ENCODE measurements at places on chromosomes 5 and 9. TPM values are rescaled to one million over a fixed set of nuclear protein-coding genes. Genes with fewer than 3 reads are reported as not detected.

Gene PCDHB6
- total RNA-seq: 3.1 TPM

DNA sequence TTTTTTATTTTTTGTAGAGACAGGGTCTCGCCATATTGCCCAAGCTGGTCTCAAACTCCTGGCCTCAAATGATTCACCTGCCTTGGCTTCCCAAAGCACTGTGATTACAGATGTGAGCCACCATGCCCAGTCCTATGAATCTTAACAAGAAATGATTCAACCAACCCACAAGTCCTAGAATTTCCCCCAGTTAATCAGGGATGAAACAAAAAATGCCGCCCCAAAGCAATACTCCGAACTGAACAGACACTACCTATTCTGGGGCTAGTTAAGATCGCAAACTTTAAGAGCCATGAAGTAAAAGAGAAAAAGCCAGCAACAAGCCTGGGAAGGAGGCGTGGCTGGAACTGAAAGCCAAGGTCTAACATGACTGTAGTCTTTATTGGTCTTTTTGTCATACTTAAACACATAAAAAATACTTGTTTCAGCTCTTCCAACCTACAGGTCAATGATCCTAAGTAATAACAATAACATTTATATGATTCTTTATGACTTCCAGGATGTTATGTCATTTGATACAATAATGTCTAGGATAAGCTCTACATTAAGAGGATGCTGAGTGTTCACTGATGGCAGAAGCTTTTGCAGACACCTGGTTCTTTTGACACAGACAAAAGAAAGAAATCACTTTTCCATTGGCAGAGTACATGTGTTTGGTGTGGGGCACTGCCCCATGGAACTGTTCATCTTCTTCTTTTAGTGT lies 361.1 kb upstream of the TLE4 start:
- DNase-seq: no peak

GRCh38 chr9:91187311-91187964 lies 174.3 kb downstream of the AUH start:
- no peak for DNase-seq

- no peak for DNase-seq
Observed at GRCh38 chr5:20609126-20609525, 621.1 kb upstream of the CDH18 start.

DNA sequence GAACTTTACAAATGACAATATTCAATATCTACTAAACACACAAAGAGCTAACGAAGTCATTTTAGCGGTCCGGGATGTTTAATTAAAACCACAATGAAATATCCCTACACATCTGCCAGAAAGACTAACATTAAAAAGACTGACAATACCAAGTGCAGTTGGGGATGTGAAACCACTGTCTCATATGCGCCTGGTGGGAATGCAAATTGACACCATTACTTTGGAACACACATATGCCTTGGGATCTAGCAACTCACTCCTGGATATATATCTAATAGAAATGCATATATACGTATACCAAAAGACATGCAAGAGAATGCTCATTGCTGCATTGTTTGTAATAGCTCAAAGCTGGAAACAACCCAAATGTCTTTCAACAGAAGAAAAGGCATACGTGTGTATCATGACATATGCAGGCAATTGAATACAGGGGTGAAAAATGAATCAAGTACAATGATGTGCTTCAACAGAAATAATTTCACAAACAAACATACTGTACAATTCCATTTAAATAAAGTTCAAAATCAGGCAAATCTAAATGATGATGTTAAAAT lies 153.3 kb downstream of the CARTPT start:
- no peak for DNase-seq
